GM23248 (cell line): ENCODE measurements at places on chromosomes 7 and 10.

- peak; percentile 21 for DNase-seq
Observed at GRCh38 chr10:12252882-12253546, 57.0 kb downstream of the CDC123 start.

DNA sequence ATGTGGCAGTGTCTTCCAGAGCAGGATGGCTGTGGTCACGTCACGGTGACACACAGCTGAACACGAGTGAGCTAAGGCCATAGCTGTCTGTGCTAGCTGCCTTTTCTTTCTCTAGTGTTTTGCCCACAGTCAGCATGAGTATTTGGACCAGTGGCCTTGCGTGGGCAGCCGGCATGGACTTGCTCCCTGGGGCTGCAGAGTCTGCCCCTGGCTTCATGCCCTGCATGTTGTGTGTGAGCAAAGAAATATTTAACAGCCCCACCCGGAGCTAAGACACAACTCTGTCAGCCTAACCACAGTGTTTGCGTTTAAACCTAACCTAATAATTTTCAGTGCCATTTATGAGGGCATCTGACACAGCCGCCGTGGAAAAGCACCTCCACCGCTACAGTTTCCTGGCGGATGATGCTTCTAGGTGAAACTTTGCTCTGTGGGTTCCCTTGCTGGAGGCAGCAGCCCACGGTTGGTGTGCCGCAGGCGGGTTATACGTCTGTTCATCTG is 14.6 kb downstream of the CHST12 start:
- peak; percentile 96 for DNase-seq

- DNase-seq: peak; percentile 81
Observed at GRCh38 chr7:13742811-13743210, 246.7 kb downstream of the ETV1 start.

DNA sequence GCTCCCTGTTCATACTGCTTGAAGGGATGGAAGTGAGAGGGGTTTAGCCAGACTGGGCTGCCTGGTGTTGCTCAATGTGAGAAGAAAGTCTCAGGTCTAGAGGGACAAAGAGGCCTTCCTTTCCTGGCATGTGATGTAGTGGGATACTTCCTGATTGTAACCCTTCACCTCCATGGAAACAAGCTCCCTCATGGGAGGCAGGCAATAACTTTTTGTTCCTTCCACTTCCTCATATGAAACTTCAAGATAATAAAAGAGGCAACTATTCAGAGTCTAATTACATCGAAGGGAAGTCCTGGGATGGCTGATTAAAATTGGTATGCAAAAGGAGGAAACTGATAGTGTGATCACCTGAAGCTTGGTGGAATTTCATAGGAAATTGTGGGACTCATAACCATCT is 84.1 kb upstream of the ETV1 start:
- DNase-seq: no peak

DNA sequence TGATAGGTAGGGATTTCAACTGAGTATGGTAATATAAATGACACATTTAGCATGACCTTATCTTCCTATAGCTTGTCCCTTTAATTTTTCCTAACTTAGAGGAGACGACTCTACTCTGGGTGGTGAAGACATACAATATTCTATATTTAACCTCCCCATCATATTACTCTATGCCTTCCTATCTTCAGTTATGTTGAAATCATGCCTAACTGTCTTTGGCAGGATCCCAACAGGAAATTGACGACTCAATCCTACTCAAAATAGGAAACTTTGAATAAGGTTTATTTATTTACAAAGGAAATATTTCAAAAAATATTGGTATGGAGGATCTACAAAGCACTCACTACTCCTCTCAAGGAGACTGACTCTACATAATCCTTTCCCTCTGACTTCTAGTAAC is 24.1 kb upstream of the SEMA3A start:
- DNase-seq: peak; percentile 60

DNA sequence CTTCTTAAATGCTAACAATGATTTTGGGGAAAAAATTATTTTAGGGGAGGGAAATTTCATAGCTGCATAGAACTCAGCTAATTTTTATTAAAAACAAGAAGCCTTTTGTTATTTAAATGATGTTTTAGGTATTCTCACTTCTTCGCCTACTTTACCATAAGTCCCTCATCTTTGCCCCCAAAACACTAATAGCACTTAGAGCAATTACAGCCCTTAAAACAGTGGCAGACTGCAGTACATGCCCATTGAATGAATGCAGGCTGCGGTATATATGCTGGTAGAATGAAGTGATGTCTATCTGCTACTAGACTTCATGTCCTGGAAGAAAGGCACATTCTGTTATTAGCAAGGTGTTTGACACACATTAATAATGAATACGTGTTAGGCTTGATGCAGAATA is 2.9 kb upstream of the SPAG6 start:
- DNase-seq: no peak

DNA sequence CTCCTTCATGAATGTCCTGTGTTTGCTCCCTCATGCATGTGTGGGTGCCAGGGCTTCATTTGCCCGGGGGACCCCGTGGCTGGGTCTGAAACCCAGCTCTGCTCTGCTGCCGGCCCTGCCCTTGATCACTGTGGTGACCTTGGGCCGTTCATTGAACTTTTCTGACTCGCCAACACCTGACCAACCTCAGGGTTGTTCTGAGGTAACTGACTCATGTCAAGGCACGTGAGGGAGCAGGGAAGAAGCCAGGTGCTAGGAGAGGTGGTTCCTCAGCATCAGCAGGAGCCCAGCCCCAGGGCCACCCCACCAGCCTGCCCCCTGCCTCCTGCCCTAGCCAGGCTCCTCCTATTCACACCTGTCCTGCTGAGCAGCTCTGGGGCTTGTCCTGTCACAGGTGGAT is 47.9 kb downstream of the TBATA start:
- DNase-seq: no peak
